Memory B cell (primary cell): ENCODE measurements at places on chromosomes 6 and 20.
A peak's percentile ranks its signal among the peaks of the same experiment; 100 is the strongest.

DNA sequence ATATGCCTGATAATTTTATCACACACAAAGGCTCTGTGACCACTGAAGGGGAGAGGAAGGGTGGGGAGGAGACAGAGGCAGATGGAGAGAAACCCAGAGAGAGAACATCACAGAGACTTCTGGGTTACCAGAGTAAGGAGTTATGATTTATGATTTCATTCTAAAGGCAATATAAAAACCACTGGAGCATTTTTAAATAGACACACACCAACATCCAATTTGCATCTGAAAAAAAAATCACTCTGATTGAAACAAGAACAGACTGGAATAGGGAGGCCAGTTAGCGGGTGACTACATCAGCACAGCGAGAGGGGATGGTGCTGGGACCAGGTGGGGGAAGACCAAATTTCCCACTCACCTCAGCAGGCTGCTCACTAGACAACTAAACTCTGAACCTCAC lies 104.8 kb downstream of the AGPAT4 start:
- no peak overlapping the region for H3K4me3 ChIP-seq
- H3K27ac ChIP-seq = no peak overlapping the region
- H3K36me3 ChIP-seq = no peaks in the 10 kb centered on the region
- no peak for DNase-seq

GRCh38 chr20:57262784-57263609 lies 3.4 kb downstream of the BMP7 start:
- no peak overlapping the region for H3K4me3 ChIP-seq
- H3K27ac ChIP-seq = no peak overlapping the region
- H3K27me3 ChIP-seq = peaks cover 22% of the 10 kb centered on the region
- peaks cover 1% of the 10 kb centered on the region for H3K36me3 ChIP-seq
- peaks cover 7% of the 10 kb centered on the region for H3K4me1 ChIP-seq

GRCh38 chr6:134593024-134593423 lies 275.1 kb upstream of the SGK1 start:
- no peak overlapping the region for H3K4me3 ChIP-seq
- no peaks in the 10 kb centered on the region for H3K36me3 ChIP-seq
- no peaks in the 10 kb centered on the region for H3K4me1 ChIP-seq
- H3K27ac ChIP-seq = no peak overlapping the region
- no peak for DNase-seq

DNA sequence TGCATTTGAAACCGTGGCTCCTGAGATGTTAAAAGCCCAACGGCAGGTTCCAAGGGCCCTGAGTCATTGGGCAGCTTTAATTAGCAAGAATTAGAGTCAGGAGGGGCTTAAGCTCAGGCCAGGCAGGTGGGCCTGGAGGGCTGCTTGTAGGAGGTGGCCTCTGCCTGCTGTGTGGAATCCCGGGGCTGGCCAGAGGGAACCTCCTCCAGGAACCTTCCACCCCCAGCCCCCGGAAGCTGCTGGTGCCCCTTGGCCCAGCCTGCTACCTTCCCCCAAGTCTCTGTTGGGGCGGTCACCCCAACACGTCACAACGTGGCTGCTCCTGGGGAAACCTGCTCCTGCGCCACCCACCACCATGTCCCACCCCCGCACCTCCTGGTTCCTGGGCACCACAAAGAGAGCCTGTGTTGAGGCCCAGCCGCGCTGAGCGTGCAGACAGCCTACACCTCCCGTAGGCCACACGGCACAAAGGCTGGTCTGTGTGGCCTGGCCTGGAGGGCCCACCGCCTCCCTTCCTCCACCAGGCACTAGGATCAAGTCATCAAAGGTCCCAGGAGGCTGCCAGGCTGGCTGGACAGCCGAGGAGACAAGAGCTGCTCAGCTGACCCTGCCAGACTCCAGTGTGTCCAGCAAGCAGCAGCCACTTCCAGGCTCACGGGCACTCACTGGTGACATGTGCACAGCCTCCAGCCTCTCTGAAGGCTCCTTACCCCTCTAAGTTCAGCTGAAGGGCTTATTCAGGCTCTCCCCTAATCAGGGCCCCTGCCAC lies 86.3 kb downstream of the SNX5 start:
- peaks cover 6% of the 10 kb centered on the region for H3K27me3 ChIP-seq
- no peak overlapping the region for H3K4me3 ChIP-seq
- H3K27ac ChIP-seq = no peak overlapping the region
- peaks cover 17% of the 10 kb centered on the region for H3K4me1 ChIP-seq
- DNase-seq = no peak

GRCh38 chr6:137259349-137259748 lies 40.2 kb upstream of the IFNGR1 start:
- H3K36me3 ChIP-seq = peaks cover 3% of the 10 kb centered on the region
- DNase-seq = no peak
- H3K27me3 ChIP-seq = no peaks in the 10 kb centered on the region

GRCh38 chr6:35719830-35720733 lies 16.8 kb upstream of the ARMC12 start:
- no peak for DNase-seq
- peaks cover 36% of the 10 kb centered on the region for H3K4me1 ChIP-seq
- no peaks in the 10 kb centered on the region for H3K36me3 ChIP-seq
- H3K27ac ChIP-seq = peak overlapping the region; percentile 86
- H3K27me3 ChIP-seq = no peaks in the 10 kb centered on the region

GRCh38 chr20:46151936-46152335 lies 33.8 kb downstream of the CD40 start:
- H3K4me1 ChIP-seq = no peaks in the 10 kb centered on the region
- no peak for DNase-seq
- H3K4me3 ChIP-seq = no peak overlapping the region
- H3K27ac ChIP-seq = no peak overlapping the region
- no peaks in the 10 kb centered on the region for H3K36me3 ChIP-seq

DNA sequence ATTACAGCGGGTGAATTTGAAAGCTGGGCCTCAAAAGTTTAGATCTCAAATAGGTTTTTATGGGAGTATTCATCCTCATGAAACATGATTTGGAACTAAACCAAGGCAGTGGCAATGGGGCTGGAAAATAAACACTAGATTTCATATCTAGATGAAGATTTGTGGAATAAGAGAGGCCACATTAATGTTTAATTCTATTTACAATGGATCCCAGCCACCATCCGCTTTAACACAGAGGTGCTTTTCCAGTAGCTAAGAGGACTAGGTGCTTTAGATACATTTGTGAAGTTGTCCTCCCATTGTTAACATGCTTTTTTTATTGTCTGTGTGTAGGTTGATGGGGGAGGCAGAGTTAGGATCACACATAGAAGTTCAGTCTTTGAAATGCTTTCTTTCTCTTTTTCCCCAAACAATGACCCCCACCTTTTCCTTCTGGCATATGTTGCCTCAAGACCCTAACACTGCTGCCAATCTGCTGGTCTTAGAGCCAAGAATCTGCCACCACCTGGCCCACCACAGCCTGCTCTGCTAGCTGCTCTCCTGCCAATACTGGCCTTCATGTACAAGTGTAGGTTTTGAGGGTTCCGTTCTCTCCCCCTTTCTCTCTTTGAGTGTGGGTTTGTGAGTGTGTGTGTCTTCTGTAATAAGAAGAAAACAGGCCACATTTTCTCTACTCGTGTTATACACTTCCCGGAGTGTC lies 27.8 kb upstream of the GFRAL start:
- no peak overlapping the region for H3K4me3 ChIP-seq
- no peak overlapping the region for H3K27ac ChIP-seq
- DNase-seq = no peak

GRCh38 chr6:80639181-80639629 lies 532.7 kb downstream of the BCKDHB start:
- no peak overlapping the region for H3K27ac ChIP-seq
- H3K36me3 ChIP-seq = no peaks in the 10 kb centered on the region
- no peak overlapping the region for H3K4me3 ChIP-seq
- no peak for DNase-seq
- H3K27me3 ChIP-seq = peaks cover 2% of the 10 kb centered on the region

DNA sequence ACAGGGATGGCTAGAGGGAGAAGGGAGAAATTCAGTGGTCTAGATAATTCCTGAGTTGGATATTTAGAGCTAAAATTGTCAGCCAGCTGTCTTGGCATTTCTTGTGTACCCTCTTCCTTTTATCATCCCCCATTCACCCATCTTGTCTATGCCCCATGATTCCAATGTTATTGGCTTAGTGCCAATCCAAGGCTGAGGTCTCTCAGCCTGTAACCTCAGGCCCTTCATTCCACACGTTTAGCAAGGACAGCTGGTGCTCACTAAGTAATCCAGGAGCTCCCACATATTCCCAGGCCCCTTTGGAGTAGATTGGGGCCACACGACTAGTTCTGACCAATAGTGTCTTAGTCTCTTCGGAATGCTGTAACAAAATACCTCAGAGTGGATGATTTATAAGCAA lies 112.4 kb upstream of the ATXN1 start:
- no peaks in the 10 kb centered on the region for H3K36me3 ChIP-seq
- H3K4me3 ChIP-seq = no peak overlapping the region
- H3K4me1 ChIP-seq = no peaks in the 10 kb centered on the region
- H3K27ac ChIP-seq = no peak overlapping the region
- no peak for DNase-seq
- peaks cover 7% of the 10 kb centered on the region for H3K27me3 ChIP-seq

GRCh38 chr6:69933239-69933638 lies 66.9 kb downstream of the COL19A1 start:
- H3K27ac ChIP-seq = peak overlapping the region; percentile 2
- H3K4me1 ChIP-seq = peaks cover 4% of the 10 kb centered on the region
- no peaks in the 10 kb centered on the region for H3K27me3 ChIP-seq
- no peak for DNase-seq
- H3K36me3 ChIP-seq = peaks cover 18% of the 10 kb centered on the region
- H3K4me3 ChIP-seq = no peak overlapping the region

DNA sequence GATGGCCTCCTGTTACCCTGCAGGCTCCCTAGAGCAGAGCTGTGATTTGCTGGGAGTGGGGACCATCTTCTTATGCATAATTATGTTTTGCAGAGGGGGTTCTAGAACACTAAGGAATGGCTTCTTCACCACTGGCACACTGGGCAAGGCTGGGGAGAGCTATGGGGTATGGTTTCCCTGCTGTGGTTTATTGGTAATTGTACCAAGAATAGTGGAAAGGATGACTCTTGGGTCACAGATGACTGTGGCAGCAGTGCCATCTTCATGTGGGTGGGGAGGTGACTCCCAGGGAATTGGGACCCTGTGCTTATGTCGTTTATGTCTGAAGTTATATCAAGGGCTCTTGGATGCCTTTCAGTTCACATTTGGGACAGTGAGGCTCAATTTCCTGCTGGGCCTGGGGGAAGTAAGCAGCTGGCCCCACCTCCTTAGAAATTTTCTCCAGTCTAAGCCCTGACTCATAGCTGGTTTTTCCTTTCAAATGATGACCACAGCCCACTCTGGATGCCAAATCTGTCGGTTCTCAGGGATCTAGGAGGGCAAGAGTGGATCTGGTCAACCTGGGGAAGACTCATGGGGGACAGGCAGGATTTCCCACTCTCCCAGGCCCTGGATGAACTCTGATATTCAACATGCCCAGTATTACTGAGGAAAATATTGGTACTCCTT lies 230.8 kb downstream of the LRFN2 start:
- peak; percentile 2 for DNase-seq
- H3K36me3 ChIP-seq = no peaks in the 10 kb centered on the region
- no peak overlapping the region for H3K4me3 ChIP-seq
- peaks cover 6% of the 10 kb centered on the region for H3K27me3 ChIP-seq
- no peak overlapping the region for H3K27ac ChIP-seq

- DNase-seq = no peak
- H3K27me3 ChIP-seq = no peaks in the 10 kb centered on the region
- no peaks in the 10 kb centered on the region for H3K4me1 ChIP-seq
- no peaks in the 10 kb centered on the region for H3K36me3 ChIP-seq
- no peak overlapping the region for H3K4me3 ChIP-seq
Observed at GRCh38 chr6:110095101-110095500, 84.4 kb downstream of the WASF1 start.
